Kidney (tissue), 22 donors: ENCODE measurements at places on chromosomes 7 and 10. TPM values are rescaled to one million over a fixed set of nuclear protein-coding genes. Genes with fewer than 3 reads are reported as not detected.
A peak's percentile ranks its signal among the peaks of the same experiment; 100 is the strongest.

GRCh38 chr7:32039000-32039756, 31.0 kb downstream of the PDE1C start:
- DNase-seq, result no peak

DNA sequence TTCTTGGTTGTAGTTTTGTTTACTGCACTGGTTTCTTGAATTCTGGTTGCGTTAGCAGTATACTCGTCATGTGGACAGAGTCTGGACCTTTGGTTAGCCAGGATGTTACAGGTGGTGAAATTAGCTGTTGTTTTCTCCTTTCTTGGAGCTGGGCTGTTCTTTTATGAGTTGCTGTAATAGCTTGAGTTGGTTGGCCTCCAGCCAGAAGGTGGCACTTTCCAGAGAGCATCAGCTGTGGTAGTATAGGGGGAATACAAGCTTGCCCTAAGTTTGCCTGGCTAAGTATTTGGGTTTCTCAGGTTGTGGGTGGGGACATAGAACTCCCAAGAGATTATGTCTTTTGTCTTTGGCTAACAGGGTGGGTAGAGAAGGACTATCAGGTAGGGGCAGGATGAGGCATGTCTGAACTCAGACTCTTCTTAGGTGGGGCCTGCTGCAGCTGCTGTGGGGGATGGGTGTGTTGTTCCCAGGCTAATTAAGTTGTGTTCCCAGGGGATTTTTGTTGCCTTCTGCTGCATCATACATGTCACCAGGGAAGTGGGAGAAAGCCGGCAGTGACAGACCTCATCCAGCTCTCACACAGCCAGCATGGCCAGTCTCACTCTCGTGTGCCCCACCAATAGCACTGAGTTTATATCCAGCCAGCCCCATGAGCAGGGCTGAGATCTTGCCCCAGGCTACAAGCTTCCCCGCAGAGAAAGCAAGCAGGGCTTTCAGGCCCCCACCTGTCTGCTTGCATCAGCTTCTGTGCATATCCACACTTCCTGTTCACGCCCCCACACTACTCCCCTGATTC, 246.7 kb upstream of the TPK1 start:
- DNase-seq, result no peak

GRCh38 chr7:132576721-132577085, 433 bp upstream of the PLXNA4 start:
- no peak for DNase-seq

- DNase-seq, result peak; percentile 31
Observed at GRCh38 chr10:3886641-3887251, 101.7 kb upstream of the KLF6 start.

DNA sequence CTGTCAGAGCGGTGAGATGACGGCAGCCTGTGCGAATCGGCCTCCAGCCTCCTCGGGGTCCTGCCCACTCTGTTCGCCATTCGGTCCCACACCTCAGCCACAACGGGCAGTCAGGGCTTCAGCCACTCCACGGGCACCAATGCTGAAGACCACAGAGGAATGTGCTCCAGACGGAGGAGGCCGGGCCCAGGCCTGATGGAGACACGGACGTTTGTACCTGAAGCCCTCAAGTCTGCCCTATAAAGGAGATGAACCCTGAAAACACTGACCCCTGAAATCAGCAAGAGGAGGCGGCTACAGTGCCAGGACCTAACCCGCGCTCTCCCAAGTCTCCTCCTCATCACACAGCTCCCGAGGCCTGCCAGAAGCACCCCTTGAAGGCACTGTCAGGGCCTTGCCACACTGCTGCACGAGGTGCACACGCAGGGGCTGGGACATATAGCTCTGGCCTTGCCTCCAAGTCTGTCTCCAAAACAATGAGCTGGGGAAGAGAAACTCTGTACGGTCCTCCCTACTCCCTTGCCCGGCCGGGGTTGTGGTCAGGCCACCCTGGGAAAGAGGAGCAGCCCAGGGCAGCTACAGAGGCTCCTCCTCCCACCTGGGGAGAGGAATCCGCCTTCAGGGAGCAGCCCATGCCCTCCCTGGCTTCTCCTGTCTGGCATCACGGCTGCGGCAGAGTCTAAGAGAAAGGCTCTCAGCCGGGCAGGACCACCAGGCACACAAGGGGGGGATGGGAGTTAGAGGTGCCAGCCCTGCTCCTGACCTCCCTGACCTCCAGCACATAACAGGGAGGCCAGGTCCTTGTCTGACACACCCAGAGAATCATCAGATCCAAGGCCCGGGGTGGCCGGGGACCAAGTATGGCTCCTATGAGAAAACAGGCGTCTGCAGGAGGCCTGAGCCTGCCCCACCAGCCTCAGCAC, 310.1 kb downstream of the PTPRN2 start:
- no peak for DNase-seq

DNA sequence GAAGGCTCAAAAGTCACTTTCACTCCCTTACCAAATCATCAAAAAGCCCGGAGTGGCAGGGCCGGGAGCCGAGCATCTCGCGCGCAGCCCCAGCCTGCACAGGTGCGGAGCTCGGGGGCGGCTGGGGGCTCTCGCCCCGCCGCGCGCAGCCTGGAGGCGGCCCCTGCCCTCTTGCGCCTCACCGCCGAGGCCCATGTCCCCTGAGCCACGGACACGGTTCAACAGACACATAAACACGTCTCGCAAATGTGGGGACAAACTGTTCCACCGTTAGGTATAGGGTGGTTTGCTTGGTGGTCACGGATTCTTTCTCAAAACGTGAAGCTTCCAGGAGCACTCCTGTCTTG, 700 bp downstream of the GSAP start:
- DNase-seq, result peak; percentile 51

GRCh38 chr7:129188892-129189660, 643 bp downstream of the SMO start:
- peak; percentile 56 for DNase-seq

Gene PAPSS2
- total RNA-seq, result 84.2 TPM

Gene CUBN
- 14.8 TPM for total RNA-seq

Gene TFPI2
- 42.5 TPM for total RNA-seq

Gene AS3MT
- 2.0 TPM for total RNA-seq
